ENCODE measurements at places on chromosomes 2 and 18.

GRCh38 chr2:118363604-118364003, 275.3 kb downstream of the INSIG2 start:
- no peak for DNase-seq

DNA sequence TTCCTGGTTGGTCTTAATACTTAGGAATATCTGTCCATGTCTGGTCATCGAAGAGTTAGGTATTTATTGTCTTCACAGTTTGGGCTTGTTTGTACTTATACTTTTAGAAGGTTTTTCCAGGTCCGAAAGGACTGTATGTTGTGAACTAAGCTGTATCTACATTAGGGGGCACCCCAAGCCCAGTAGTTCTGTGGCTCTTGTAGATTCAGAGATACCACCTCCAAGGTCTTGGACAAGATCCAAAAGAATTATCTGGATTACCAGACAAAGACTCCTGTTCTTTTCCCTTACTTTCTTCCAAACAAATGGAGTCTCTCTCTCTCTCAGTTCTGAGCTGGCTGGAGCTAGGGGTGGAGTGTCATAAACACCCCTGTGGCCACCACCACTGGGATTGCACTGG, 328.7 kb downstream of the ZNF804A start:
- no peak for DNase-seq

DNA sequence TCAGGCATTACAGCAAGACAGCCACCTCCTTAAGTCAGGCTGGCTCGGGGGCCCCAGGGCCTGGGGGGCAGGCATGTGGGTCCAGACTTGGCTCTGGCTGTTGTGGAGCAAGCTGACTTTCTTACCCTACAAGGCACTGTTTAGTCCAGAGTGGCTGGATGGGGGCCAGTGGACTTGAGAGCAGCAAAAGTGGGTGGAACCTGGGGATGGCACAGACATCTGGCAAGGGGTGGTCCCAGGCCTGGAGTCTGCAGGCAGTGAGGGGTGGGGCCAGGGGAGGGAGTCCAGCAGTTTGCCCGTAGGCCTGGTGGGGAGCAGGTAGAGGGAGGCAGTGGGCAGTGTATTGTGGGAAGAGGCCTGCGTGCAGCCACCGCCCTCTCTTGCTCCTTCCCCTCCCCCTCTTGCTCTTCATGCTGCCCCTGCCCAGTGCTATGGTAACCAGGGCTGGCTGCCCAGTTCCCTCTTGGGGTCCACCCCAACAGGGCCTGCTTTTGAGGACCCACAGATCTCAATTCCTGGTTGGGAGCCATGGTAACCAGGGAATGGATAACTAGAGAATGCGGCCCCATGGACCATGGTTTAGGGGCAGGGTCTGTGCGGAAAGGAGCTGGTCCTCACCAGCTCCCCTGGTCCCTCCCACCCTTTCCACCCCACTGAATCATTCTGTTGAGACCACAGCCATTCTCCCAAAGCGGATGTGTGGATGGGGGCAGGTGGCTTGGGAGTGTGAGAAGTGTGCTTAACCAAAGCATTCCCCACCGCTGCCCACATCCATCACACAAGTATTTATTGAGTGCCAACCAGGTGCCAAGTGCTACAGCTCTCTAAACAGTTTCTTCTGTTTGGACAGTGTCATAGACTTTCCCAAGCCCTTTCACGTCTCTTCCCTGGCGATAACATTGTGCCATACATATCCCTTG, 19.3 kb downstream of the SPEG start:
- no peak for DNase-seq

GRCh38 chr18:32802591-32803451, 30.0 kb upstream of the KLHL14 start:
- DNase-seq = no peak

DNA sequence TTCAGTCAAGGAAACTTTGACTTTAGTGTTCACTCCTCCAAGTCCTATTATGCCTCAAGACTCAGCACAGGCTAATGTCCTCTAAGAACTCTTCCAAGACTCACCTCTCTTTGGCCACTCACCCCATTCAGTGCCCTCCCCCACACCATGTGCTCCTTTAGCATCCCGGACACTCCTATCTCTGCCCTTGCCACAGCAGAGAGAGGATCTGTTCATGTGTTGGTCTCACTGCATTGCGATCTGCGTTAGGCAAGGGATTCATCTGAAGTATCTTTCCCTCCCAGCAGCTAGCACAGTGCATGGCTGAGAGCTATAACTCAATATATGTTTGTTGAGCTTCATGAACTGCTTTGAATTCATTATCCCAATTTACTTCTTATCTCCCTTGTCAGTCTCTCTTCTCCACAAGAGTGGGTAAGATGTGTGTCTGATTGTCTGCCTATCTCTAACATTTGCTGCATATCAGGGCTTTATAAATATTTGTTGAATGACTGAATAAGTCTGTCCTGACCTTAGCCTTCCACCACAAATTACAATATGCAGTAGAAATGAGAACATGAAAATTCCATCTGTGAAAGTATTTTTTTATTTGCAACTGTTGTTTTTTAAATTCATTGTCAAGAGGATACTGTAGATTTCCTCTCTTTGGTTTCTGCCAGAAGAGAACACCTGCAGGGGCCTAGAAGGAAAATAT, 179.9 kb upstream of the NCKAP5 start:
- no peak for DNase-seq

DNA sequence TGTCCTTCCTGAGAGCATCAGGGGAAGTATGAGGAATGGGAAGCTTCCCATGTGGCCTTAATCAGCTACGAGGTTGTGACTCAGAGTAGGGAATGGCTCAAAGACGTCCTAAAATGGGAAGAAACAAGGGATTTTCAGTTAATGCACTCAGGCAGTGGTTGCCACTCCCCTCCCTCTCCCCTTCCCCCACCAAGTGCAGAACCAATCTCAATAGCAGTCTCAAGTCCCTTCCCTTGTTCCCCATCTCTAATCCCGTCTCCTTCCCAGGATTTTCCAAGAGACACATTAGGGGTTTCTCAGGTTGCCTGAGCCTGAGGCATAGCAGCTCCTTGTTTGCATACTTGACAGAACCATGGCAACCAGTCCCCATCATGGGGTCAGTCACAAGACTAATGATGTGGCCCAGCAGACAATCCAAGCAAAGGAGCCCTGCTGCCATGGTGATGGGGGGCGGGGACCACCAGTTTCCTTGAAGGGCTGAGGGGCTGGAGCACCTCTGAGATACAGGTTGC, 18.2 kb upstream of the RESP18 start:
- DNase-seq = no peak

DNA sequence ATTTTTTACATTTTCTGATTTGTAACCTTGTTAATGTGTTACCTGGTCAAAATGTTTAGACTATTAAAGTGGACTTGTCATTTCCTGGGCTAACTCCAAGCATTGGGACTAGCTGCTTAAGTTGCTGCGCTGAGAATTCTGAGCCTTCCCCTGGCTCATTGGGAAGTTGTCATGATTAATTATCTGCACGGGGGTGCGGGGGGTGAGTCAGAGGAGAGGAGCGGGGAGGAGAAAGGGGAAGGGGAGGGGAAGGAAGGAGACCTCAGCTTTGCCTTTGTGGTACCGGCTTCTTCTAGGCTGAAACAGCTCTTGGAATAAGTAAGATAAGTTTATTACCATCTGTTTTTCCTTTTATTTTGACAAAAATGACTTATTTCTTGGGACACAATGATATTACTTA, 52.9 kb upstream of the APCDD1 start:
- DNase-seq = no peak

DNA sequence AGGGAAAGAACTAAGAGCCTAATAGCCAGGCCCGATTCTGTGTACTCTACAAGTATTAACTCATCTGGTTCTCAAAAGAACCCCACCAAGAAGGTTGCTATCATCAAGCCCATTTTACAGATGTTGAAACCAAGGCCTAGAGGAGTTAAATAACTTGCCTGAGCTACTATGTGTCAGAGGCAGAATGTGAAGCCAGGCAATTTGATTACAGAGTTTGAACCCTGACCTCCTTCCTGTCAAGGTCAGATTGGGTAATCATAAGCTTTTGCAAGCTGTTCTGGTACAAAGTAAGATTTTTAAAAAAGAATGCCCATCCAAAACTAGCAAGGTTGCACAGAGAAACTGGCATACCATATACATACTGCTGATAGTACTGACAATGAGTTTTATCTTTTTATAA, 227.1 kb downstream of the HAUS1 start:
- DNase-seq = no peak

GRCh38 chr18:49584394-49584793, 22.5 kb downstream of the LIPG start:
- no peak for DNase-seq

- no peak for DNase-seq
These were observed 197.8 kb upstream of the MEIS1 start for GRCh38 chr2:66236816-66237802.

DNA sequence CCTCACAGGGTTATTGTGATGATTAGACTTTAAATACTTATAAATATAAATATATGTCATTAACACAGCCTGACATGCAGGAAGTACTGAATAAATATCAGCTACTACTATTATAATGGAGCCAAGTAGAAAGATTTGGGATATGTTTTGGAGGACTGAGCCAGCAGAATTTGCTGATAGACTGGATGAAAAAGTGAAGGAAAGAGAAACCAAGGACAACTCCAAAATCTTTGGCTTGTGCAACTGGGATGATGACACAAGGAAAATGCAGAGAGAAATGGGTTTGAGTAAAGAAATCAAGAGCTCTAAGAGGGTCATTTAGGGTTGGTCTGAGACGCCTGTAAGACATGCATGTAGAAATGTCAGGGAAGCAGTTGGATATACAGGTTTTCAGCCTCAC, 15.6 kb downstream of the ADD2 start:
- no peak for DNase-seq

DNA sequence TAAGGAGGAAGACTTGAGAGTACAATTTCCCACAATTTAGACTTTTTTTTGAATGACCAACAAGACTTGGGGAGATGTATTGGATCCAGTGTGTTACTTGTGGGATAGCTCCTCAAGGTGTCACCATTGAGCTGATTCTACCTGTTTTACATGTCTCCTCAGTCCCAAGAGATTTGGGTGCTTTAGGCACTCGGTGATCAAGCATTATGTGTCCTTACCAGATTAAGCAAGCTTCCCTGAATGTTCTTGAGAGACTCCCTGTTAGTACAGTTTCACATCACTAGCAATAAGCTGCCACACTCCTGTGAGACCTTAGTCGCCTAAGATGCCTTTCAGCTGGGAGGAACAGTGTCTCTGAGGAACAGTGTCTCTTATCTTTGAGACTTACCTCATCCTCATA, 384.3 kb upstream of the SYT4 start:
- DNase-seq = no peak

DNA sequence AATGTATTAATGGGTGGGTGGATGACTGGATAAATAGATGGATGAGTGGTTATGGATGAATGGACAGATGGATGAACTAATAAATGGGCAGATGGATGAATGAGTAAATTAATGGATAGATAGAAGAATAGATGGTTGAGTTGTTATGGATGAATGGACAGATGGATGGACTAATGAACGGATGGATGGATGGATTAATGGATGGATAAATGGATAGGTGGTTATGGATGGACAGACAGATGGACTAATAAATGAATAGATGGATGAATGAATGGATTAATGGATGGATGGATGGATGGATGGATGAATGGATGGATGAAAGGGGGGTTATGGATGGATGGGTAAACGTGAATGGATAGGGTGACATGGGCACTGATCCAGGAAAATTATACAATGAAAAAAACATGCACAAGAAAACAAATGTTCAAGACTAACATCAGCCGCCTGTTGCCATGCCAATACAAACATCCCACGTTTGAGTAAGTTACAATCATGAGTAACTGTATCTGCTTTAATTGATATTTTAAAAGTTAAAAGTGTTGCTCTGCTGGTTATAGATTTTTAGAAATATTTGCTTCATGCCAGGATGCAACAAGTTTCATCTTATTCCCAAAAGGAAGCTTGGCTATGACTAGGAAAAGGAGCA, 20.8 kb downstream of the PXDN start:
- no peak for DNase-seq

- DNase-seq = peak; percentile 54
These were observed 88.5 kb downstream of the TGIF1 start for GRCh38 chr18:3538456-3538855.

DNA sequence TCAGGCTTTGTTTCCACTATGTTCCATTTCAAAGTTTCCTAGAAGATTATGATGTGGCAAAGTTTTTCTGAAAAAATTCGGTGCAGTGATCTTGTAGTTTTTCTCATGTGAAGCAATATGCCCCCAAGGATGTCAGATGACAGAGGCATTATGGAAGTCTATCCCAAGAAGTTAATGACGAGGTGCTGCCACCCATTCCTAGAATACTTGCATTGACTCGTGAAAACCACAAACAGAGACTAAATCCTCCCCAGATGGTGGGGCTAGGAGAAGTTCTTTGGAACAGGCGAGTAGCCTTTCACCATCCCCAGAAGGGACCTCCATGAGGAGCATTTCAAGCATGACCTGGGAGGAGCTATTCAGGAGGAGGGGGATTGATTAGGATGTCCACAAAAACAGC, 40.2 kb upstream of the COPS8 start:
- DNase-seq = no peak

DNA sequence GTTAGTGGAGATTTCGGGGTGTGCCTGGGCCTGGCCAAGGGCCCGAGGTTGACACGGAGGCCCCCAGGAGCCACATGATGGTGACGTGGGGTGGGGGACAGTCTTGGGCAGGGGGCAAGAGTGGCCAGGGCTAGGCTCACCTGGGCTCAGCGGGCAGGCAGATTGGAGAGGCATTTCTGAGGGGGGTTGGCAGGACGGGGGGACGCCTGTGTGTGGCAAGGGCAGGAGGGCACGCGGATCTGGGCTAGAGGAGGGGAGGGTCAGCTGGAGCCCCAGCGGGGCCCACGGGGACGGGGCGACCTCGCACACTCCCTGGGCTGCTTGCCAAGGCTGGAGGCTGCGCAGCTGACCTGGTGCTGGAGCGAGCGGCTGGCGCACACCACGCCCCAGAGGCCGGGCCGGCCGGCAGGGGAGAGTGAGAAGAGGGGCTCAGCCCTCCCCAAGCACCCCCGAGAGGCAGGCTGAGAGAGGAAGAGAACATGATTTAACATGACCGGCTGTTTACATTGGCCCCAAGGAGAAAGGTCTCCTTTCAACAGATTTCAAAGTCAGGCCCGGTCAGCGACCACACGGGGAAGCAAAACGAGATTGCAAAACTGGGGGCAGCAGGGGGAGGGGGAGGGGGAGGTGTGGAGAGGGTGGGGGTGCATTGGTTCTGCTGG, 38.0 kb upstream of the SNED1 start:
- no peak for DNase-seq
